ENCODE measurements at places on chromosomes 2 and 18.

DNA sequence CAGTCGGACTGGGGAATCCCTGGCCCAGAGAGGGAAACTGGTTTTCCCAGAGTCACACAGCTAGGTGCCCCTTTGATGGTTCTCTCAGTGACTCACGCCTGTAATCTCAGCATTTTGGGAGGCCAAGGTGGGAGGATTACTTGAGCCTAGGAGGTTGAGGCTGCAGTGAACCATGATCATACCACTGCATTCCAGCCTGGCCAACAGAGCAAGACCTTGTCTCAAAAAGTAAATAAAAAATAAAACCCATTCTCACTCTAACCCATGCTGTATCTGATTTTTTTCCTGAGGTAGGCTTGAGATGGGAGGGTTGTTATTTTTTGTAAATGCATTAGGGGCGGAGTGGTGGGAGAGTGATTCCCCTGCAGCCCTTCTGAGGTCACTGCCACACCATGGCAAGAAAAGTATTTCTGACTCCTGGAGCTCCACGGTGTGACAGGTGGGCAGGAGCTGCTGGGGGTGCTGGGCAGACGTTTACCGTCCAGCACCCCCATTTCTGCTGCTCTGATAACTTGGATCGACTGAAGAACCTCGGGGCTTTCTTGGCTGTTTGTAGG lies 60.3 kb downstream of the HPCAL1 start:
- H3K4me1 ChIP-seq: no peaks in the 10 kb centered on the region
- H3K4me3 ChIP-seq: no peak overlapping the region
- H3K36me3 ChIP-seq: no peaks in the 10 kb centered on the region
- H3K27ac ChIP-seq: no peak overlapping the region
- H3K27me3 ChIP-seq: no peaks in the 10 kb centered on the region

- no peaks in the 10 kb centered on the region for H3K36me3 ChIP-seq
- H3K4me3 ChIP-seq: no peak overlapping the region
- H3K27ac ChIP-seq: peak overlapping the region; percentile 33
- no peaks in the 10 kb centered on the region for H3K27me3 ChIP-seq
Measured at GRCh38 chr2:19138264-19138825, 220.1 kb downstream of the OSR1 start.

- H3K4me3 ChIP-seq: no peak overlapping the region
- H3K36me3 ChIP-seq: no peaks in the 10 kb centered on the region
Measured at GRCh38 chr2:14284244-14284643, 348.3 kb upstream of the LRATD1 start.

DNA sequence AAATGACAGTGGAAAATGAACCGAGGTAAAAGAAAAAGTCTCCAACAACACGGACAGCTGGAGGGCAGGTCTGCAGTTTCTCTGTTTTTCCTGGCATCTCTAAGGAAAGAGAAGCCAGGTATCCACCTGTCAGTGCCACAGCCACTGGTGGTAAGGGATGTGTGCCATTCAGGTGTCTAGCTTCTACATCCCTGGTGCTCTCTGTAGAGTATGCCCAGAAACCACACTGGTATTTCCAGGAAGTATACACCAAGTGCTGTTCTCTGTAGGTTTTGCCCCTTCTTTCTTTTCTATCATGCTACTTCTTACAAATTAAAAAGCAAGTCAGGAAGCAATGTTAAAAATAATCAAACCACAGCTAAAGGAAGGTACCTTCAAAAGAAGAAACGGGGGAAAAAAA lies 7.6 kb upstream of the AGFG1 start:
- H3K27me3 ChIP-seq: no peaks in the 10 kb centered on the region
- no peaks in the 10 kb centered on the region for H3K4me1 ChIP-seq
- no peak overlapping the region for H3K4me3 ChIP-seq
- no peaks in the 10 kb centered on the region for H3K36me3 ChIP-seq

DNA sequence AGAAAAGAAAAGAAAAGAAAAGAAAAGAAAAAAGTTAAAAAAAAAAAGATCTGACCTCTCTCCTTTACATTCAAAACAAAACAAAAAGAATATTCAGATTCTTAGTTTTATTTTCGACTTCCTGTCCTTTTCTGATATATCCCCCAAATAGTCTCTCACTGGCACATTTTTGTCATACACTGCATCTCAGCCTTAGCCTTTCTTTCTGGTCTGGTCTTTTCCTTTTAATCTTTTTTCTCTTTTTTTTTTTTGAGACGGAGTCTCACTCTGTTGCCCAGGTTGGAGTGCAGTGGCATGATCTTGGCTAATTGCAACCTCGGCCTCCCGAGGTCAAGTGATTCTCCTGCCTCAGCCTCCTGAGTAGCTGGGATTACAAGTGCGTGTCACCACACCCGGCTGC lies 1.6 kb upstream of the RIOK3 start:
- H3K4me1 ChIP-seq: no peaks in the 10 kb centered on the region
- H3K36me3 ChIP-seq: no peaks in the 10 kb centered on the region
- H3K4me3 ChIP-seq: no peak overlapping the region

GRCh38 chr2:107414376-107414775 lies 412.3 kb upstream of the RGPD4 start:
- no peak overlapping the region for H3K27ac ChIP-seq
- H3K4me3 ChIP-seq: no peak overlapping the region
- H3K4me1 ChIP-seq: no peaks in the 10 kb centered on the region
- DNase-seq: peak; percentile 3
- no peaks in the 10 kb centered on the region for H3K27me3 ChIP-seq

GRCh38 chr18:55054021-55054990 lies 95.0 kb upstream of the CCDC68 start:
- DNase-seq: no peak
- H3K4me1 ChIP-seq: no peaks in the 10 kb centered on the region
- no peak overlapping the region for H3K4me3 ChIP-seq
- H3K27ac ChIP-seq: no peak overlapping the region
- H3K27me3 ChIP-seq: no peaks in the 10 kb centered on the region
- H3K36me3 ChIP-seq: no peaks in the 10 kb centered on the region

DNA sequence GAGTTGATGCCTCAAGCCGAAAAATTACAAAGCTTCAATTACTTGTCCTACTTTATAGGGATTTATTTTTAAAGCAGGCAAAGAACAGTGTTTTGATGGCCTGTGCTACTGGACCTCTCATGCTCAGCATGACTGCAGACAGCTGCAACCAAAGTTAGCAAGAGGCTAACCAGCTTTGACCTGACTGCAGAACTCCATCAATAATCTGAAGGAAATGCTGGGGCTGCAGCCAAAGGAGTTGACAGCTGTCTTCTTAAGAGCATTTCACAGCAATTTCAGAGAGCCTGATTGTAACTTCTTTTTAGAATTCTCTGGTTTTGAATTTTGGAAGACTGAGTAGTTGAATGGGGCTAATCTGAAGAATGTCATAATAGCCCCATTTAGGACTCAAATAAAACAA lies 46.5 kb upstream of the SESTD1 start:
- H3K36me3 ChIP-seq: no peaks in the 10 kb centered on the region
- no peak overlapping the region for H3K4me3 ChIP-seq
- no peak overlapping the region for H3K27ac ChIP-seq

GRCh38 chr2:17302281-17302680 lies 216.0 kb downstream of the RAD51AP2 start:
- H3K4me3 ChIP-seq: no peak overlapping the region
- no peaks in the 10 kb centered on the region for H3K4me1 ChIP-seq

GRCh38 chr18:47750889-47751423 lies 179.5 kb downstream of the SMAD2 start:
- no peak for DNase-seq
- no peaks in the 10 kb centered on the region for H3K36me3 ChIP-seq

DNA sequence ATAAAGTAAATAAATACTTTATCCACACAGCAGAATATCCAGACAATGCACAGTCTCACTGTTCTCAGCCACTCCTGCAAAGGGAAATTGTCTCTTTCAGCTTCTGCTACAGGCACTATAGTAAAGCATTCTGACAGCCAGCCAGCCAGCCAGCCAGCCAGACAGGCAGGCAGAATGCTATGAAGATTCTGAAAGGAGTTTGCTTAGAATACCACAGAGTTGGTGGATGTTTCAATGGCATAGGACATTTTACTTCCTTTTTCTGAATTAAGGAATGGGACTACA lies 116.1 kb upstream of the CYP26B1 start:
- DNase-seq: no peak
- no peak overlapping the region for H3K4me3 ChIP-seq
- no peaks in the 10 kb centered on the region for H3K27me3 ChIP-seq
- no peaks in the 10 kb centered on the region for H3K36me3 ChIP-seq
- H3K27ac ChIP-seq: no peak overlapping the region
- no peaks in the 10 kb centered on the region for H3K4me1 ChIP-seq

- DNase-seq: no peak
- H3K36me3 ChIP-seq: no peaks in the 10 kb centered on the region
- H3K27me3 ChIP-seq: no peaks in the 10 kb centered on the region
- no peaks in the 10 kb centered on the region for H3K4me1 ChIP-seq
Measured at GRCh38 chr2:124308319-124309062, 283.4 kb downstream of the CNTNAP5 start.

GRCh38 chr2:217650229-217650628 lies 352.6 kb downstream of the TNS1 start:
- H3K27ac ChIP-seq: no peak overlapping the region
- H3K36me3 ChIP-seq: no peaks in the 10 kb centered on the region
- H3K27me3 ChIP-seq: no peaks in the 10 kb centered on the region
- H3K4me1 ChIP-seq: peaks cover 2% of the 10 kb centered on the region
- peak; percentile 44 for DNase-seq

GRCh38 chr2:102788216-102788884 lies 26.5 kb downstream of the TMEM182 start:
- no peak overlapping the region for H3K4me3 ChIP-seq
- H3K4me1 ChIP-seq: no peaks in the 10 kb centered on the region
- no peaks in the 10 kb centered on the region for H3K36me3 ChIP-seq
- no peak overlapping the region for H3K27ac ChIP-seq
- no peak for DNase-seq

DNA sequence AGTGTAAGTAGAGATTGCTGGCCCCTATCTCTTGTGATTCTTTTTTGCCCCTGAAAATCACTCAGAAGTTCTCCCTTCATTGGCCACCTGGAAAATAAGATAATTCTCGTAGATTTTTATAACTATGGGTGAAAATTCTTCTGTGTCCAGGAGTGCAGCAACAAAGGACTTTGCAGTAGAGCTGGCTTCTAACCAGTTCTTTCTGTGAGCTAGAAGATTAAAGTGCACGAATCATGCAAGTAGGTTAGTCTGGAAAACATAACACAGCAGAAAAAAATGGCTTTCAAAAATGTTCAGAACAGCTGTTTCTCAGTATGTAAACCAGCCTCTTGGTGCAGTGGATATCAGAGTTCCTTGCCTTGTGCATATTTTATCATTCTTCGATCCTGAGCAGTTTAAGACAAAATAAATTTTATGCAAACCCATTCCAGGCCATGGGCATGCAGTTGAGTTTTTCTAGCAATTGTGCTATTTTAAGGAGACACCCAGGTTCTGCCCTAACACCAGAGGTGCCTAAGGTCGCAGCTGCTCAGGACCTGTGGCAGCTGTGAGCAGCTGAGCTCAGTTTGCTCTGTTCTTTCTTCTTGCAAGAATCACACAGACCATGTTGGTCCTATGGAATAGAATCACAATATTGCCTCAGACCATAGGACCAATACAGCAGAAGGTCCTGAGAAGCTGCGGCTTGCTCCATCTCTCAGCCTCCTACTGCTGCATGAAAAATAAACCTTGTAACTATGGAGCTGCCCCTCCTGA lies 80.9 kb upstream of the BCL2L11 start:
- no peaks in the 10 kb centered on the region for H3K4me1 ChIP-seq
- H3K36me3 ChIP-seq: no peaks in the 10 kb centered on the region
- no peaks in the 10 kb centered on the region for H3K27me3 ChIP-seq
- no peak for DNase-seq
- H3K4me3 ChIP-seq: no peak overlapping the region

GRCh38 chr2:88860421-88861075 lies 169.1 kb downstream of the RPIA start:
- no peaks in the 10 kb centered on the region for H3K4me1 ChIP-seq
- H3K27me3 ChIP-seq: no peaks in the 10 kb centered on the region
- DNase-seq: no peak
- H3K36me3 ChIP-seq: no peaks in the 10 kb centered on the region

- H3K27ac ChIP-seq: no peak overlapping the region
- no peaks in the 10 kb centered on the region for H3K27me3 ChIP-seq
- H3K36me3 ChIP-seq: no peaks in the 10 kb centered on the region
Measured at GRCh38 chr2:143477714-143478443, 348.7 kb downstream of the ARHGAP15 start.

- no peaks in the 10 kb centered on the region for H3K27me3 ChIP-seq
- no peak overlapping the region for H3K4me3 ChIP-seq
- DNase-seq: no peak
- no peaks in the 10 kb centered on the region for H3K4me1 ChIP-seq
Measured at GRCh38 chr2:140711867-140712266, 1418.9 kb downstream of the LRP1B start.

- DNase-seq: no peak
- no peaks in the 10 kb centered on the region for H3K4me1 ChIP-seq
- no peaks in the 10 kb centered on the region for H3K36me3 ChIP-seq
- no peak overlapping the region for H3K27ac ChIP-seq
Measured at GRCh38 chr2:45382744-45383143, 228.3 kb downstream of the SRBD1 start.

DNA sequence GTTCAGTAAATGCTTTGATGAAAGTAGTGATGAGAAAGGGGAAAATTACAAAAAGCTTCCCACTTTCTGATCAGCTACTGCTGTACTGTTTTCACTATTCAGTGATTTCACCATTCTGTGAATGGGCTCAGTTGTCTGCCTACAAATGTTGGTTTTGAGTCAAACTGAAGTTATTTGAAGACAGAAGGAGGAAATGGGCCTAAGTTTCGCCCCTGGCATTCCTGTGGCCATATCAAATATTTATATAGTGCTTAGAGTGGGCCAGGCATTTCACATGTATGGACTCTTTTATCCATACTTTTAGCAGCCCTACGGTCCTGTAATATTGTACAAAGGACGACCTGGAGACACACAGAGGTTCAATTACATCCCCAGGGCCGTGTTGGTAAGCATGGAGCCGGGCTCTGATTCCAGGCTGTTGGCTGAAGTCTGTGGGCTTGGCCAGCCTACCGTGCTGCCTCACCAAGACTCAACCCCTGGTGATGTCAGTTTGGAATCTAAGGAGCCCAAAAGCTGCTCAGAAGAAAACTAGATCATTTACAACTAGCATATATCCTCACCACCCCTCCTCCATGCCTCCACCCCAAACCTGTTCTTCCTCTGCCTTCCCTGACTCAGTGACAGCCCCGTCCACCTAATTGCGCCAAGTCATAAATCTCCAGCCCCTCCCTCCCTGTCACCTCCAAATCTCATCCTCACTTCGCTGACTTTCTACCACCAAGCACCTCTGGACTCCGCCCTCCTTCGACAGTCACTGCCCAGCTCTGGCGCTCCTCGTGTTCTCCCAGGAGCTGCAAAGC lies 10.1 kb upstream of the GRHL1 start:
- DNase-seq: peak; percentile 21
- no peaks in the 10 kb centered on the region for H3K36me3 ChIP-seq
- peaks cover 2% of the 10 kb centered on the region for H3K4me1 ChIP-seq

DNA sequence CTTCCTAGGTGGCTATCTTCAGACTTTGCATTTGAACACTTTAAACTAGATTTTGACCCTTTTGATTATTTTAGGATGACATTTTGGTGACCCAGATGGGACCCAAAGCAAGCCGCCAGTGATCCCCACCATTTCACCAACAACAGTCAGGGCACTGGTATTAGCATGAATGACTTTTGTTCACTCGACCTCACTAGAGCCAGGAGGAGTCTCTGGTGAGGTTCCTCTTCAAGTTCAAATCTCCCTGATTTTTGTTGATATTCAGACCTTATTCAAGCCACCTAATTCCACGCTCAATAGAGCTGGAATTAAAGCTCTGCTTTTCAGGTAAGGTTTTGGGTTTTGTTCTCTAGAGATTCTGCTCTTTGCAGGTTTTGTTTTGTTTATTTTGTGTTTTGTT lies 202.3 kb downstream of the MREG start:
- no peak overlapping the region for H3K4me3 ChIP-seq
- H3K4me1 ChIP-seq: no peaks in the 10 kb centered on the region
- DNase-seq: no peak
- no peak overlapping the region for H3K27ac ChIP-seq
- H3K36me3 ChIP-seq: no peaks in the 10 kb centered on the region
